ENCODE measurements at places on chromosomes 5 and 9.

DNA sequence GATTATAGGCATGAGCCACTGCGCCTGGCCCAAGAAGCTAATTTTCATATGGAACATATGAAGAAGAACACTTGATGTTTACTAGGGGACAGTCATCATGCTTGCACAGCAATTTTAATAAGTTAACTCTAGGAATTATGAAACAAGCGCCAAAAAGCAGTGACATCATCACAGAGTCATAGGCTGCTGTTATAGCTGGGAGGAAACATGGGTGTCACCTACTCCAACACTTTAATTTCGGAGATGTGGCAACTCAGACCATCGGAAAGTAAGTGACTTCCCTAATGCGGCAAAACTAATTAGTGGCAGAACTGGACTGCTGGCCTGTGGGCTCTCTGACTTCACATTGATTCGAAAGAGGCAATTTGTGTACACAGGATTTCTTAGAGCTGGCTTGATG, 38.1 kb upstream of the EQTN start:
- DNase-seq, result peak; percentile 23

- peak; percentile 69 for DNase-seq
Observed at GRCh38 chr5:96331210-96331609, 101.8 kb downstream of the PCSK1 start.

DNA sequence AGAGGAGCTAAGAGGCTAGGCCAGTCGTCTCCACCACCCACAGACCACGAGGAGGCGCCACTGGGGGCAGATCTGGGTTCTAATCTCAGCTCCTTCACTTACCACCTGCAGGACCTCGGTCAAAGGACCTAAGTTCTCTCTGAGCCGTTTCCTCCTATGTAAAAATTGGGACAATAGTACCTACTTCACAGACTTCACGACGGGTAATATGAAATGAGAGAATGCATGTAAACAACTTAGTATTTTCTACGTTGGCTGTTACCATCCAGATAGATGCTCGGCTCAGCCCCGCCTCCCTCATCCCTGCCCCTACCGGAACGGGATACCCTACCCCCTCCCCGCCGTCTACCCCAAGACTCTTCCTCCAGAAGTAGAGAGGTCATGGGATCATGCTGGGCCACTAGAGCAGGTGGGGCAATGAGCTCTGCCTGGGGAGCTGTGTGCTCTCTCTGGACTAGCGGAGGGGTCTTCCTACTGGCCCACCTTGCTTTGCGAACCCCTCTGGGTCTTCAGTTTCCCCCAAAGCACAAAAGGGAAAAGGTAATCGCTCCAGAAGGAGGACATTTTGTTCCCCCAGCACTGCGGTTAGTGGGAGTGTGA, 541 bp downstream of the GNPDA1 start:
- no peak for DNase-seq

- no peak for DNase-seq
Observed at GRCh38 chr5:112975721-112976431, 722 bp upstream of the DCP2 start.

DNA sequence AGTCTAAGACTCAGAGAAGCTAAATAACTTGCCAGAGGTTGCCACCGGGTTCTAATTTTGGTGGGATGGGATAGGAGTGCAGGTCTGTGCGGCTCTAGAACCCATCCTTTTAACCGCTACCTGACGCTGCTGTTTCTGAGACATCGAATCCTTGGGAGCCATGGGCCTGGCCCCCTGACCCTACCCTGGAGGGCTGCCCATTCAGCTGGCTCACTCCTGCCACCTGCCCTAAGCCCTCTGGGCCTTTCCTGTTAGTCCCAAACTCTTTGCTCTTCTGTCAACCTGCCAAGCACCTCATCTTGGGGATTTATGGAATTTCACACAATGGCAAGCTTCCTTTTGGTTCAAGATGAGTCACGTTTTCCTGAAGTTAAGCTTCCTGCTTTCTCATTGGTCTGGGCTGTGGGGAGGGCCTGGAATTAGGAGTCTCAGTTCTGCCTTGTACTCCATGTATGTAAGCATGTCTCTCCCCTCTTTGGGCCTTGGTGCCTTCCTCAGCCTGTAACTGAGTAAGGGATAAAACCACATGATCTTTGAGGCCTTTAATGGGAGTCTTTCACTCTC, 26.6 kb downstream of the ENHO start:
- DNase-seq, result no peak

- DNase-seq, result no peak
Observed at GRCh38 chr5:4230786-4231641, 635.4 kb downstream of the IRX1 start.

Data from HL-60 (cell line).